Posterior cingulate gyrus (tissue), 11 donors: ENCODE measurements at places on chromosomes 4 and X.

DNA sequence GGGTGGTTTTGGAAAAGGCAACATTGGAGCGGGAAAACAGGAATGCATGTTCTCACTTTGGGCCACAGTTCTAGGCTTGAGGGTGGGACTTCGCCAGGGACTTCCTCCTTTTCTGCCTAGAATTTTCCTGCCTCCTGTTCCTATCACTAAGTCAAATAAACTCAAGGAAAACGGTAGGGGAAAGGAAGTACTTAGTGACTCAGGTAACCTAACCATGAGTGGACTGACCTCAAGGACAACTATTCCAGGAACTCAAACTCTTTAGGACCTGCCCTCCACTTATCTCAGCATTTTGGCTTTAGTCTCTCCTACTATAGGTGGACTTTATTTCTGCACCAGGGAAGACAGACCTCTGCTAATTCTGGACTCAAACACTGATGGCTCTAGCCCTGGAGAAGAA lies 281.7 kb downstream of the ZNF674 start:
- no peak for DNase-seq

DNA sequence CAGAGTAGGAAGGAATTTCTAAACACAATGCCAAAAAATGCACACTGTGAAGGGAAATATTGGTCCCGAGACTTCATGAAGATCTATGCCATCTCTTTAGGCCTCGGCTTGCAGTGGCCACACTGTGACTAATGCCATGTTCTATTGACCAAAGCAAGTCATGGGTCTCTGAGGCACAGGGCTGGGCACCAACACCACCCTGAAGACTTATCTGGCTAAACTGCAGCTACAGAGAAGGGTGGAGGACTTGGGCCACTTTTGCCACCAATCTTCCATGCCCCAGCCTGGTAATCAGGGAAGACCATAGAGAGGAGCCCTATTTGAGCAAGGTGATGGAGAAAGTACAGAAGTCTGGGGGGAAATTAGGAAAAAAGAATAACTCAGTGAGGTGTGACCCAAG lies 42.1 kb downstream of the HMX1 start:
- no peak for DNase-seq

GRCh38 chrX:132957211-132958090 lies 978 bp downstream of the HS6ST2 start:
- DNase-seq = no peak

- no peak for DNase-seq
Observed at GRCh38 chr4:15149234-15149838, 147.1 kb downstream of the CPEB2 start.

DNA sequence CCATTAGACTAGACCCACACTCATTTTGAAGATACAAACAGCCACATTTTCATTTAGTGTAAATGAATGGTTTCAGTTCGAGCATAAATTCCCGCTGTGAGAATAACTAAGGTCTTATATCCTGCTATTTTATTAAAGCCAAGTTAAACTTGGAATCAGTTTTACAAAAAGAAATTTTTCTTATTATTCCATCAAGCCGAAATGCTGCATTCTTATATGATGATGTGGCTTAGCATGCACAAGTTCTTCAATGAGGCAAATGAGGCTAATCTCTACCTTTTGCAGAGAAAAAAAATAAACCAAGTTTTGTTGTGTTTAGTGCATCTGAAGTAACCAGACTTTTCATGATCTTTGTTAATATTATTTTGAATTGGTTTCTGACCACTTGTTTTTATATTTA lies 953.9 kb upstream of the PCDH10 start:
- no peak for DNase-seq

DNA sequence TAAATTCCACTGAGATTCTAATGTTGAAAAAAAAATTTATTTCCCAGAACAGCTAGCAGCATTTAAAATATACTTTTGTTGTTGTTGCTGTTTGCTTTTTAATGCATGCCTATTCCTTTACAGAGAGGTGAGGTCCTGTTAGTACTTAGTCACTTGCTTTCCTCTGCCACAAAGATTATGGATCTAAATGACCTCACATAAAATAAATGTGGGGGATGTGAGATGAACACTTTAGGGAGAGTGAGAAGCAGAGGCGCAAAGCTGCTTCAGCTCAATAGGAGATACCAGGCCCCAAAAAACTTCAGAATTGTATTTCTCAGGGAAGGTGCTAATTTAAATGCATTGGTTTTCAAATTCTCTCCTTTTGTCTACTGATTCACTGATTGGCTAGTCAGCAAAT lies 4.0 kb downstream of the LDB2 start:
- no peak for DNase-seq

GRCh38 chr4:42655921-42656678 lies 805 bp downstream of the ATP8A1 start:
- DNase-seq = peak; percentile 47

DNA sequence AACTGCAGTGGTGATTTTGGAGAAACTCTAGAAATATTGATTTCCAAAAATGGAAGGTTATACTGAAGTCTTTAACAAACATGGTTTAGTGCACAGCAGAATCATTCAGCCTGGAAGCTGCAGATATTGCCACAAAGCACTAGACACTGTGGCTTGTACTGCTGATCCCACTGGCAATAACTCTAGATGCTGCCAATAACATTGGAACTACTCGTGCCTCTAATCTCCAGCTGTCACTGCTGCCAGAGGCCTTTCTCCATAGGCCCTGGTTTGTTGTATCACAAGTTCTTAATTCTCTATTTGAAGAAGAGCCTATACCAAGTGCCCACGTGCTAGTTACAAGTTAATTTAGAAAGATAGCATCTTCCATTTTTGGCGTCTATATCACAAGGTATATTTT lies 19.3 kb downstream of the DMP1 start:
- DNase-seq = no peak

DNA sequence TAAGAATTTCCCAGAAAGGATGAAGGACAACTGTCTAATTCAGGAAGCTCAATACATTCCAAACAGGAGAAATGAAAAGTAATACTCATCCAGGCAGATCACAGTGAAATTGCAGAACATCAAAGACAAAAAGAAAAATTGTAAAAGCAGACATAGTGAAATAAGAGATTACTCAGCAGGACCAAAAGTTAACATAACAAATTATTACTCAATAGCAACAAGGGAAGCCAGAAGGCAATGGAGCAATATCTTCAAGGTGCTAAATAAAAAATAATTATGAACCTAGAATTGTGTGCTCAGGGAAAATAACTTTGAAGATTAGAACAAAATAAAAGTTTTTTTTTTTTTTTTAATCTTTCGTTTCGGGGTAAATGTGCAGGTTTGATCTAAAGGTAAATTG lies 30.5 kb upstream of the ENPP6 start:
- DNase-seq = no peak

DNA sequence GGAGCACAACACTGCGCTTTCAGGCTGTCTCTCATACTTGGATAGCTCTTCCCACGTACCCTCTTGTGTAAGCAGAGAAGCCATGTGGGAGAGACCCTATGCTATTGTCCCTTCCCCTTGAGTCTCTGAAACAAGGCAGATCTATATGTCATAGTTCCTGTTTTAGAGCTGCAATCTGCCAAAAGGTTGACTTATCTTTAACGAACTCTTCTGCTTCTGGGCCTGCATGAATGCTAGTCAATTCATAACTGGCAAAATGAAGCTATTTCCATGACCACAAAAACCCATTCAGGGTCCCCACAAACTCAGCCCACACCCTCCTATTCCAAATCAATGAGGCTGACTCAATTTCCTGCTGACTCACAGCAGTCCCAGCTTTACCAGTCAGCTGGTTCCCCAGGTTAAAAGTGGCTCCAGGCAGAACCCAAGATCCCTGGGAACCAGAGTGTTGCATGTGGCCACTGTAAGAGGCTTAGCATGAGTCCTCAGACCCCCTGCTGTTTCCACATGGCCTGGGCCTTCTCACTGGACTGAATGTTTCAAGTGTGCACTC lies 25.3 kb upstream of the SOD3 start:
- no peak for DNase-seq

DNA sequence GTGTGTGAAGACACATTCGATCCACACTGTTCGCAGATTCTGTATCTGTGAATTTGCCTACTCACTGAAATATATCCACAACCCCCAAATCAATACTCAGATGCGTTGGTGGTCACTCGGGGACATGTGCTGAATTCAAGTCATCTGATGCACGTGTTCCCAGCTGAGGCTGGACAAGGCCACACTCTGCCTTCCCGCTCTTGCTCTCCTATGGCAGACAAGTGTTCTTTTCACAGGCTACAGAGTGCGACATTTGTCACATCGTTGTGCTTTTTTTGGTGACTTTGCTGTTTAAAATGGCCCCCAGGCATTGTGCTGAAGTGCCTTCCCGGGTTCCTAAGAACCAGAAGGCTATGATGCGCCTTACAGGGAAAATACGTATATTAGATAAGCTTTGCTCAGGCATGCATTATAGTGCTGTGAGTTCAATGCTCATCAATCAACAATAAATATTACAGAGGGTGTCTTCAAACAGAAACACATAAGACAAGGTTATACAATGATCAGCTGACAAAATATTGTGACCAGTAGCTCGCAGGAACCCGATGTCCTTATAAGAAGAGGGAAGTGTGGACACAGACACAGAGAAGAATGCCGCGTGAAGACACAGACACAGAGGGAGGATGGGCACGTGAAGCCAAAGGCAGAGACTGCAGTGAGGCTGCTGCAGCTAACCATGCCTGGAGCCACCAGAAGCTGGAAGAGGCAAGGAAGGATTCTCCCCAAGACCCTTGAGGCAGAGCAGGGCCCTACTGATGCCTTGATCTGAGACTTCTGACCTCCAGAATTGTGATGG lies 42.0 kb downstream of the IRF2 start:
- DNase-seq = no peak

DNA sequence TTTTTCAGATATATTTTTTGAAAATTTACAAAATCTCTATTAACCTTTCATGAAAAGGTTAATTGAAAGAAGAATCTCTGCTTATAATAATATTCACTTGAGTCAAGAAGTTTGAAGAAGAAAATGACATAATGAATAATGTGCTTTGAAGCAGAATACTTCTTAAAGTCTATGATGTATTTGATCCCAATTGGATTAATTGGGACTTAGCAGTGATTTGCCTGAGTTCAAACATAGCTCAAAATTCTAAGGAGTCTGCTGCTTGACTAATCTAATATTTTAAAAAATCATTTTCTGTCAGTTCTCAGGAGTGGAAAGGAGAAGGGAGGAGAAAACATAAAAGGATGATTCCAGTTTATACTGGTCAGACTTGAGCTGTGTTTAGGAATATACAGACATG lies 1150.4 kb upstream of the INTU start:
- DNase-seq = no peak

DNA sequence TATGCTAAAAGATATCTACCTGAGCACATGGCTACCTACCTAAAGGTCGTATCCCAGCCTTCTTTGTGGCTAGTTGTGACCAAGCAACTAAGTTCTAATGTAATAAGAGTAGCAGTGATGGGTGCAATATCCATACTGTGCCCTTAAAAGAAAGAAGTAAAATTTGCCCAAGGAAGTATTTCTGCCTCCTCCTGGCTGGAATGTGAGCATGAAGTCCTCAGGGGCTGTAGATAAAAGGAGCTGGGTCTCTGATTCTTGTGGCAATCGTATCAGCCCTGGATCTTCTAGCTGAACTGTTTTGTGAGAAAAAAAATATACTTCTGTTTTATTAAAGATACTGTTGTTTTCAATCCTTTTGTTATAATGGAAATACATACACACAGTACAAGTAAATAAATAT lies 217.4 kb downstream of the GPAT3 start:
- DNase-seq = no peak

DNA sequence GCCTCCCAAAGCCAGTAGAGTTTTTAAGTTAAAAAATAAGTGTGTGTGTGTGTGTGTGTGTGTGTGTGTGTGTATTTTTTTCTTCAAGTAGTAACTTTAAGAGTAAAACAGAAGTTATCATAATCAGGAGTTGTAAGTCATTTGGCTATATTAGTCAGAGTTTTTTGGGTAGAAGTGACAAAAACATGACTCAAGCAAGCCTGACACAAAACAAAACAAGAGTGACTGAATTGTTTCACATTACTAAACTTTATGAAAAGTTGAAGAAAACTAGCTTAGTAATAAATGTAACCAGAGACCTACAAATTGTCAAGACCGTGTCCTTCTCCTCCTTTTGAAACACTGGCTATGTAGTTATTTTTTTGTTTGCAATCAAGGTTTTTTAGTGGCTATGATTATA lies 738.0 kb upstream of the PITX2 start:
- no peak for DNase-seq

- no peak for DNase-seq
Observed at GRCh38 chr4:95367824-95368223, 180.9 kb downstream of the UNC5C start.

DNA sequence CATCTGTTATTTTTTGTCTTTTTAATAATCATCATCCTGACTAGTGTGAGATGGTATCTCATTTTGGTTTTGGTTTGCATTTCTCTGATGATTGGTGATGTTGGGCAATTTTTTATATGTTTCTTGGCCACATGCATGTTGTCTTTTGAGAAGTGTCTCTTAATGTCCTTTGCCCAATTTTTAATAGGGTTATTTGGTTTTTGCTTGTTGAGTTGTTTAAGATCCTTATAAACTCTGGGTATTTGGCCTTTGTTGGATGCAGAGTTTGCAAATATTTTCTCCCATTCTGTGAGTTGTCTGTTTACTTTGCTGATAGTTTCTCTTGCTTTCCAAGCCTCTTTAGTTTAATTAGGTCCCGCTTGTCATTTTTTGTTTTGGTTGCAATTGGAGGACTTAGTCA lies 152.1 kb upstream of the MED14 start:
- DNase-seq = no peak

GRCh38 chr4:17939054-17939453 lies 82.5 kb downstream of the LCORL start:
- DNase-seq = no peak

GRCh38 chr4:6338175-6338950 lies 68.7 kb downstream of the WFS1 start:
- no peak for DNase-seq

GRCh38 chr4:128358231-128358912 lies 70.8 kb upstream of the PGRMC2 start:
- no peak for DNase-seq

DNA sequence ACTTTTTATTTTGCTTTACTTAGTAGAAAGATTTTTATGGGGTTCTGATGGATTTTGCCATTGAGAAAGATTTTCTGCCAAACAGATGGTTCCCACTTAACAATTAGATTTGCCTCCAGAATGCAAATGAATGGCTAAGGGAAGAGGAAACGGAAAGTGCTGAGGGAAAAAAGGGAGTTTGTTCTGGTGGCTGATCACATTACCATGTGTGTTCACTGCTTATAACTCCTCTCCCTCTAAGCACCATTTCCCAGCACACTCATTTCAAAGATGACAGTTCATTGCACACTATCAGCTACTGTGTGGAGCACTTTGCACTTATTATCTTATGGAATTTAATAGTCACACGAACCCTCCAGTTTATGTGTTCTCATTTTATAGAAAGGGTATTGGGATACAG lies 68.0 kb upstream of the GRID2 start:
- DNase-seq = no peak

GRCh38 chr4:100696531-100696930 lies 178.7 kb upstream of the EMCN start:
- DNase-seq = no peak
